ENCODE measurements at places on chromosomes 12 and 14.

DNA sequence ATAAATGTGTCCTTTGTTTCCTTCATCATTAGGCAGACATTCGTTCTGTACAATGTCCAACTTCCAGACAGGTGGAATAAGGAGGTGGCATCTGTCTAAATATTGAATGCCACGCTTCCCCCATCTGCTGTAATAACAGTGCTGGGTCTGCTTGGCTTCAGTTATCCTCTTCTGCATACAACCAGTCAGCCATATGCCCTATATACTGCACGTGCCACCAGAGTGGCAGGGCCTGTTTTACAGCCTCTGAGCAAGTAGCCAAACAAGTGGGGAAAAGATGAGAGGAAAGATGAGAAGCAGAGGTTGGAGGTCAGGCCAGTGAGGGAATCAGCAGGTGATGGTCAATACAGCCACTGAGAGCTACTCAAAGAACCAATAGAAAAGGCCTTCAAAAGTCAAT is 55.4 kb downstream of the OTX2 start:
- DNase-seq = peak; percentile 82

GRCh38 chr14:94880106-94880505 is 110.2 kb upstream of the GSC start:
- DNase-seq = no peak

- no peak for DNase-seq
Measured at GRCh38 chr12:126952096-126953007, 1314.6 kb upstream of the TMEM132C start.

- DNase-seq = no peak
Measured at GRCh38 chr14:104187931-104188726, 49.7 kb downstream of the KIF26A start.

DNA sequence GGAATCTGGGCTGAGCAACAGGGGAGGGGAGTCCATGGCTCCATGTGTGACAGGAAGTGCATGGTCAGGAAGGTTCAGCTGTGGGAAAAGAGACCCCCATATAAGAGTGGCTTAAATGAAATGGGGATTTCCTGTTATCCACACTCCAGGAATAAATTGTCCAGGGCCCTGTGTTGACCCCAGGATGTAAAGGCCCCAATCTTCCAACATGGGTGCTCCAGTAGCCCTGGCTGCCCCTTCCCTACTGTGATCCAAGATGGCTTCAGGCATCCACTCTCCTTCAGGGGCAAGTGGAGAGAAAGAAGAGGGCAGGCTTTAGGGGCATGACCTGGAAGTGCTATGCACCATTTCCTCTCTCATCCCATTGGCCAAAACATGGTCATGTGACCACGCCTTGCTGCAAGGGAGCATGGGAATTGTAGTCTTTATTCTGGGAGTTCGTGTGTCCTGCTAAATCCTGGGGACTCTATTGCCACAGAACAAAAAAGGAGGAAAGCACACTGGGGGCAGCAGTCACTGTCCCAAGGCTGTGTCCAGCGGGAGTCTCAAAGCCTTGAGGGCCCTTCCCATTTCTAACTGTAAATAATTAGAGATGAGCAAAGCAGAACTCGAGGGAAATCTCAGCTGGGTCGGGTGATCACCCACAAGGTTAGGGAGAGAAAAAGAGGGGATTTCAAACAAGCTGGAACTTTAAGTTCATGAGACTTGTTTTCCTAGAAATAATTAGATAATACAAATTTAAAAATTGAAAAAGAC is 289.2 kb downstream of the ADGRD1 start:
- DNase-seq = no peak

DNA sequence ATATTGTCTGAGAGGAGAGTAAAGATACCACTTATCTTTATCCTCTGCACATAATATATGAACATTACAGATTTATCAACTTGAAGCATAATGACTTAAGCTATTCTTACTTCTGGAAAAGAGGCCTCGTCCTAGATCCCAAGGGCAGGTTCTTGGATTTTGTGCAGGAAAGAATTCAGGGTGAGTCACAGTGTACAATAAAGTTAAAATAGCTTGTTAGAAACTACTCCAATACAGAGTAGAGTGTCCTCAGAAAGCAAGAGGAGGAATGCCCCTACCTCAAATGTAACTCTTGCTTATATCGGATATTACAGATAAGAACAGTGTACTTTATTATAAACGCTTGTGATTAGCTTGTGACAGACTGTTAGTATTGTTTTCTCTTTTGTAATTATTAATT is 41.9 kb upstream of the ABCC9 start:
- DNase-seq = no peak

DNA sequence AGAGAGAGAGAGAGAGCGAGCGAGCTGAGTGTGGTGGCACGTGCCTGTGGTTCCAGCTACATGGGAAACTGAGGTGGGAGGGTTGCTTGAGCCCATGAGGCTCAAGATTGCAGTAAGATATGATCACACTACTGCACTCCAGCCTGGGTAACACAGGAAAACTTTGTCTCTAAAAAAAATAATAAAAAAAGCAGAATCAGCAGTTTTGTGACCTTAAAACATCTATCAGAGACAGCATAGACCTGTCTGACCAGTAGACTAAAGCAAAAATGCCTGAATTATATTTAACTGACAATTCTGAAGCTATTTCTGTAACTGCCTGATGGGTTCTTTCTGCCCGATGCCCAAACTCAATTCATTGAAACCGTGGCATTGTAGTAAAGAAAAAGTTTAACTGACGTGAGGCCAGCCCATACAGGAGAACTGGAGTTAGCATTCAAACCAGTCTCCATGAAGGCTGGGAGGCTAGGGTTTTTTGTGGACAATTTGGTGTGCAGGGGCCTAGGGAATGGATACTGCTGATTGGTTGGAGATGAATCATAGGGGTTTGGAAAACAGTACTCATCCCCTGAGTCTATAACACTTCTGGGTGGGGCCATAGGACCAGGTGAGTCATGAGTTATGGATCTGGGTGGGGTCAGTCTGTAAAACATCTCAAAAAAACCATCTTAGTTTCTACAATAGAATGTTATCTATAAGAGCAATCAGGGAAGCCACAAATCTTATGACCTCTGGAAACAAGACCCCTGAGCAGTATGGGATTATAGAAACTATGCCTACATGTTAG is 8.0 kb upstream of the RASSF8 start:
- no peak for DNase-seq

GRCh38 chr14:69370061-69370460 is 28.0 kb downstream of the ERH start:
- DNase-seq = no peak

DNA sequence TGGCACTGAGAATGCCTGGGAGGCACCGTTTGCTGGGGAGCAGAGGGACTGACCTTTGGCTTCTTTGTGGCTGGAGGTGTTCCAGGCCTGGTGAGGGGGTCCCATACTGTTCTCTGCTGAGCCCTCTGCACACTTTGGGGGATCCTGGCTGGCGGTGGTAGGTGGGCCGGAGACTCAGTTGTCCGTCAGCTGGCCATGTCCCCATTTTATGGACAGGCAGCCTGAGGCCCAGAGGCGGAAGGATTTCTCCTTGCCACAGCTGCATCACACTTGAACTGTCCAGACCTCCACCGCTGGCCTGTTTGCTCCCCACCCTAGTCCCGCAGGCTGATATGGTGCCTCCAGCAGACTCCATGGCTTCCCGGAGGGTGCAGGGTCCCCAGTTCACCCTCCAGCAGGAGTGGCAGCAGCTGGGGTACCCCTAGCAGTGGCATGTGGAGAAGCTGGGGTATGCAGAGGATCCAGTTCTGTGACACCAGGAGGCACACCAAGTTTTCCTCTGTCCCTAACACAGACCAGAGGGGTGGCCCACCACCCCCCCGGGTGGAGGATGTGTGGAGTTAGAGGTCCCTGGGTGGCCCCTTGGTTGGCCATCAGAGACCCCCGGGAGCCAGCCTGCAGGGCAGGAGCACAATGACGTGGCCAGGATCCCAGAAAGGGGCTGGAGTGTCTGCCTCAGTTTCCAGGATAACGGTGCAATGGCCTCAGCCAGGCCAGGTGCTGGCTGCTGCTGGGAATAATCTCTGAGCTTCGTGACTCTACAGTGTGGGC is 14.8 kb downstream of the SLC25A29 start:
- DNase-seq = no peak

- DNase-seq = no peak
Measured at GRCh38 chr12:50573271-50573670, 68.5 kb downstream of the DIP2B start.

DNA sequence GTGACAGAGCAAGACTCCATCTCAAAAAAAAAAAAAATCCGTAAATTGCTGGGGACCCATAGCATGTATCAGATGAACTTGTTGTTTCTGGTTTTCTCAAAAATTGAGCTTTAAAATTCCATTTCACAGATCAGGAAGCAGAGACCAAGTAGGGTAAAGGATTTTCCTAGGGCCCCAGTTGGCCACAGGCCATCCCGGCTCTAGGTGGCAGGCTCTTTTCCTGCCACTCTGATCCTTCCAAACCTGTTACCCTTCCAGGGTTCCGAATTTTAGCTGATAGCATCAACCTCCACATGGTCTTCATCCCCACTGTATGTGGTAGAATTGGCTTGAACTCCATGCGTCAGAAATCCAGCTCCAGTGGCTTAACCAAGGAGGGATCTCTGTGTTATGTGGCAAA is 36.1 kb upstream of the BDKRB2 start:
- no peak for DNase-seq

DNA sequence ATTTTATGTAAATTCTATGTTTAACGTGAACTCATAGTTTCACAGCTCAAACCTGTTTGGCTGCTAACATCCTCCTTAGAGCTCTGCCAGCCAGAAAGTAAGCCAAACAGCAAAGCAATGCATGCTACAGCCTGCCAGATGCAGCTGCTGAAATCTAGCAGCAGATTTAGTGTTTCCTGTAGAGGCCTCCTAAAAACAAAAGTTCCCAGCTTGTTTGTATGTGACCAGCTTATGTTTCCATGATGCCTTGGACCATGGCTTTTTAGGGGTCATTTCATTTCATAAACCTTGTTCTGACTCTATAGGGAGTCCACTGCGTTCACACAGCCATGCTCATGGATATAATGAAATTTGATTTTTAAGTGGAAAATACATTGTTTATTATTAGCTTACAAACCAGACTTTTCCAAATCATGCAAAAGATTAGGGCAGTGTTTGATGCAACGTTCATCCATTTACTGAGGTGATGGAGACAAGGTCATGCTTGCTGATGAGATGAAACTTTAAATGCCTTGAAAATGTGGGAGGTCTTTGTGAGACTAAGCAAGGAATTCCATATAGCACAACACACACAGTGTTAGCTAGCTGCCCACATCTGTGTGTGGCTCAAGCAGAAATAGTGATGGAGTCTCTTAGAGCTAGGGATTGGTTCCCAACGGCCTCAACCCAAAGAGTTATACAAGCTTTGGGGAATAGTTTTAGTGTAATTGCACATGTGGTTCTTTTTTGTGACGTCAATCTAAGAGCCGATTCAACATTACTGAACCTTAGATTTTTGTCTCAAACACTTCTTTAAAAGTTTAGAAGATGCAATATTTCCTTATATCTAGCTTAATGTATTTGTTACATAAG is 157.5 kb upstream of the LRIG3 start:
- no peak for DNase-seq

DNA sequence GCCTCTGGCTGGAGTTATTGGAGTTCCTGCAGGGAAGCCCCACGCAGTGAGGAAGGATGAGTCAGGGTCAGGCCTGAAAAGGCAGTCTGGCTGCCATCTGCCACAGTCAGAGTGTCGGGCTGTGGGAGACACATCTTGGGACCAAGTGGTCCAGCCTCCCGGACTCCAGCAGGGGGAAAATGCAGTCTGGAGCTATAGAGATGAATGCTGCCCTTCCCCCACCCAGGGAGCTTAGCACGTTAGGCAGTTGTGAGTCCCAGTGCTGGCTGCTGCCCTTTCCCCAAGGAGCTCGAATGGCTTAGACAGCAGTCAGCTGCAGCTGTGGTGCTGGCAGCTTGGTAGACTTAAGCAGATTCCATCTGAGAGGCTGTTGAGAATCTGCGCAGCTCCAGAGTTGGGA is 8.2 kb upstream of the NTS start:
- DNase-seq = peak; percentile 18

- no peak for DNase-seq
Measured at GRCh38 chr12:83864054-83864453, 1048.5 kb downstream of the SLC6A15 start.

- DNase-seq = peak; percentile 30
Measured at GRCh38 chr12:104049903-104050356, at the start of gene GLT8D2. Gene GLT8D2 (minus strand): TSS chr12:104050187. CDS start chr12:104019648, 30,539 bp downstream.

DNA sequence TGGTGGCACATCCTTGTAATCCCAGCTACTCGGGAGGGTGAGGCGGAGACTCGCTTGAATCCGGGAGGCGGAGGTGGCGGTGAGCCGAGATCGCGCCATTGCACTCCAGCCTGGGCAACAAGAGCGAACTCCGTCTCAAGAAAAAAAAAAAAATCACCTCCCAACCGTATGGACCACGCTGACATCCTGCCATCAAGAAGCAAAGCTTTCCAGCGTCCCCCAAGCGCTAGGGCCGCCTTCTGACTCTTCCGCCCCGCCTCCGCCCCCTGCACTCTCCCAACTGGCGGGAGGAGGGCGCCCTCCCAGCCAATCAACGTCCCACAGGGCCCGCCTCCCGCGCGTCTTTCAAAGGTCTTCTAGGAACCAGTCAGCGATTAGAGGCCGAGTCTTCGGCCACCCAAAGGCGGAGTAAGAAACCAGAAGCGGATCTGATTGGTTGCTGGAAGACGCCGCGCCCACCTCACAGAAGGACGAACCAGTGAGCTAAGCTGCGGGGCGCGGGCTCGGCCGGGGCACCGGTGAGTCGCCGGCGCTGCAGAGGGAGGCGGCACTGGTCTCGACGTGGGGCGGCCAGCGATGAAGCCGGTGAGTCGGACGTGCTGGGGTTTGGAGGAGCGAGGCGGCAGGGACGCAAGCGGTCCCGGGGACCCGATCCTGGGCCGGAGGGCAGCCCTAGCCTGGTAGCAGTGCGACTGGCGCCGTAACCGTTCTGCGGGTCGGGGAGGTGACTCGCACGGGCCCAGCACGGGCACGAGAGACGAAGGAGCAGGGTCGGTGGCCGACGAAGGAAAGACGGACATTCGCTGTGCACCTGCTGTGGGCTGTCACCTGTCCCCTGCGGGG is at the start of gene CDKN3:
Gene CDKN3, plus strand, starts transcription at position 515 of the 843 bp plus-strand sequence. Its CDS starts 62 bp downstream, at position 577.
- DNase-seq = peak; percentile 99

- no peak for DNase-seq
Measured at GRCh38 chr12:92558806-92559205, 144.0 kb upstream of the PLEKHG7 start.

- no peak for DNase-seq
Measured at GRCh38 chr14:58265401-58265800, 20.8 kb downstream of the PSMA3 start.

DNA sequence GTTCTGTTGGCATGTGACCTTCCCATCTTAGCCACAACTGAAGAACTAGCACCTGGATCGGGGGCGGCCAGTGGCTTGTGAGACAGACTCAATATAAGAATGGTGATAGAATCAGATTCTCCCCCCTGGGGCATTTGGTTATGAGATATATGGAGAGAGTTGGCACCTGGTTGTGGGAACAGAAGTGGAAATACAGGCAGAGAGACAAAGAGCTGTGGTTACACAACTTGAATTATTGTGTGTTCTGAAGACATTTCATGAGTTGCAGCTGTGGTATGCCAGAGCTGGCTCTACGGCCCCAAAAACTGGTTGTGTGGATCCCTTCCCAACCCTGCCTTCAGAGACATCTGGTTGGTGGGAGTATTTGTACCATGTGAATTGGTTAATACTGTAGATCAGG is 2.9 kb upstream of the MSRB3 start:
- DNase-seq = no peak

- no peak for DNase-seq
Measured at GRCh38 chr12:27534765-27535161, 10.8 kb downstream of the PPFIBP1 start.

Measured in NCI-H146 (cell line).